AG10803 (cell line): ENCODE measurements at places on chromosomes 6 and 20.

GRCh38 chr6:130834482-130835251, 7.5 kb downstream of the SMLR1 start:
- no peak for DNase-seq

GRCh38 chr6:156776470-156776839, 723 bp upstream of the ARID1B start:
- no peak for DNase-seq

DNA sequence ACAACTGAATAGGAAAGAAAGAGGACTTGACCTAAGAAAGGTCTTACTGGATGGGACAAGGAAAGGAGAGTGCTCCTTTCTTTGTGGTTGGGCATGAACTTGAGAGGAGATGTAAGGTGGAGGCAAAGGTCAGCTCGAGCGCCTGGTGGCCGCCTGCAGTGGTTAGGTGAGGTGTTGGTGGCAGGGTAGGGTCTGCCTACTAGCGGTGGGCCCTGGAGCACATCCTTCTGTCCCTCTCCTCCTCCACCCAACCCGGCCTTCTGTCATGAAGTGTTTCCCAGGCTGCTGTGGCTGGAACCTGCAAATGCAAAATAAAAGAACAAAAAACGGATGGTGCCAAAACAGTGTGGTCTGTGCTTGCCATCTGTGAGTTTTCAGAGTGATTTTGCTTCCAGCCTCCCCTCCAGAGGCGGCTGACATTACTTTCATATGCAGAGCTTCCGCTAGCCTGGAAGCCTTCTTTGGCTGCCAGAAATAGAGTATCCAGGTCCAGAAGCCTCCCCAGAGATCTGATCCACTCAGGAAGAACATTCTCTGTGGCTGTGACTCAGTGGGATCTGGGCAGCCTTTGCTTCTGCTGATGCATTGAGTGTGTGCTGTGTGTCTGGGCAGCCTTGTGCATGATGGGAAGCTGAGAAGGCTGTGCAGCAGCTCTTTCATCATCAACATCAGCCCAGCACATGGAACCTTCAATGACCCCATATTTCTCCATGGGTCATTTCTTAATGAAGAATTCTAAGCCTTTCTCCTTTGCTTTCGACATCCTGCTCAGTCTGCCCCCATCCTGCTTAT, 79.8 kb upstream of the FAM184A start:
- peak; percentile 97 for DNase-seq

- no peak for DNase-seq
Observed at GRCh38 chr20:23455639-23456038, 3.0 kb upstream of the CST11 start.

DNA sequence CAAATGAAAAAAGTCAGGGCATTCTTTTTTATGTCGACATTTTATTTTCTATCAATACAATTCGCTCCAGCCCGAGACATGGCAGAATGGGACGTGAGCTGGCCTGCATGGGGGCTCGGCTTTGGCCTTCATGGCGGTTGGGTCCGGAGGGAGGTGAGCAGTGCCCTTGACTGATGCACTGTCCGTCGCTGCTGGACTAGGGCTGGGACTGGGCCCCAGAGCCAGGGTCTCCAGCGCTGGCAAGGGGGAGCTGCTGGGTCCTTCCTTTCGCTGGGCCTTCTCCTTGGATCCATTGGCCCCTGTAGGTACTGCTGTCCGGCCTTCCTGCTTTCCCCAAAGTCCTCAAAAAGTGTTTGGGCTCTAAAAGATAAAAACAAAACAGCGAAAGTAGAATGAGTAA, 124.6 kb downstream of the EDN3 start:
- DNase-seq, result no peak

DNA sequence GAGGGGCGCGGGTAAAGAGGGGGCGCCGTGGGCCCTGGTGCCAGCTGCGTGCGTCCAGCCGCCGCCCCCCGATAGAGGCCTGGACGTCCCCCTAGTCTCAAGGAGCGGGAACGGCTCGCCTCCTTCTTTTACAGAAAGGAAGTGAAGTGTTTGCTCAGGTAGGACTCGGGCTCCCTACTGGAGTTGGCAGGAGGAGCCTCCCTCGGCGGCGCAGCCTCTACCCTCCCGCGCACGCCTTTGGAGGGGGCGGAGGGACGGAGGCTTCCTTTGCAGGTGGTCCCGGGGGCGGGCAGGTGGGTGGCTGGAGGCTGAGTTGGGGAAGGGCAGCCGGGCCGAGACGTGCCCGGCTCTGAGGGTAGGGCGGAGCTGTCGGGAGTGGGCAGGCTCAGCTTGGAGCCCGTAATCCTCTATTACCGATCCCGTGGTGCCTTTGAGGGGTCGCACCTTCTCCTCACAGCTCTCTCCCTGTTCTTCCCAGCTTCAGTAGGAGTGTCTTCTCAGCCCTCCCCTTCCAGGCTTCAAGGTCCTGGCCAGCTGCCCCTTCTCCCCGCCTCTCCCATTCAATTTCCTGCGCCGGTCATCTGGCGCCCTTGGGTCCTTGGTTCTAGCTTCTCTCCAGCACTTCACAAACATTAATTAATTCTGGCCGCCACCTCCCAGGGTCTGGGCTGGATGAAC, 728 bp downstream of the ITPR3 start:
- DNase-seq, result peak; percentile 39

GRCh38 chr6:149354009-149354408, 36.5 kb downstream of the TAB2 start:
- no peak for DNase-seq

DNA sequence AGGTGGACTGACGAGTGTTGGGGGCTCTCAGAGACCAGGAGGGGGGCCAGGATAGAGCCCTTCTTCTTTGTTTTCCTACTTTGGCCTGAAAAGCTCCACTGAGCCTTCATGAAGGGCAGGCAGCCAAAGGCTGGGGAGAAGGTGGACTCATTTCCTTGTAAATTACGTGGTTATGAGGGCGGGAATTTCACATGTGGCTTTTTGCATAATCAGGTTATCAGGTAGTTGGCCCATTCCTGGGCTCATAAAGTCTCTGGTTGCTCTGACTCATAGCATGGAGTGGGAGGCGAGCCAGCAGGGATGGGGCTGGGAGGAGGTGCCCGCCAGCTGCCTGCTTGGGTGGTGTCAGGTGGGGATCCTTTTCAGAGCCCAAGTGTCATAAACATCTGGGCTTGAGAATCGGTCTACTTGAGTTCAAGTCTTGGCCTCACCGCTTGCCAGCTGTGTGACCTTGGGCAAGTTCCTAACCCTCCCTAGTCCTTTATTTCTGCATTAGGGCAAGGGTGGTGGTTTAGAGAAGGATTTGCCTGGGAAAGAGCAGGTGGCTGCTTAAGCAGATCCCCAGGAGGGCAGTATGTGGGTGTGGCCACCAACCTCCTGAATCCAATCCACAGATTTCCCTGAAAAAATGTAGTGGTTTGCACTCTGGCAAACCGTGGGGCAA, 26.5 kb upstream of the RNF24 start:
- DNase-seq, result peak; percentile 86

- peak; percentile 80 for DNase-seq
Observed at GRCh38 chr6:109308018-109308492, 74.2 kb downstream of the CD164 start.

DNA sequence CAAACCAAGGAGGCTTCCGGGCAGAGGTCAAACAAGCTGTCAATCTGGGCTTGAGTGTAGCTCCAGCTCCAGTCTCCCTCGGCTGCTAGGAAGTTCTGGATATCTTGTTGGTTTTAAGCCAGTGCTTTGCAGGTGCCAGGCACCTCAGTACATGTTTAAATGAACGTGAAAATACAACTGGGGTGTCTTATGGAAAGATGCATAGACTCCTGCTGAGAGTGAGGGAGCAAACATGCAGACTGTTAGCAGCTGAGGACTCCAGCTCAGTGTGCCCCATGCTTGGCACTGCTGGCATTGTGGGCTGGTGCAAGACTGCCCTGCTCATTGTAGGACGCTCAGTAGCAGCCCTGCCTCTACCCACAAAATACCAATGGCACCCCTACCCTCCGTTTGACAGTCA, 28.5 kb downstream of the ERMARD start:
- no peak for DNase-seq

DNA sequence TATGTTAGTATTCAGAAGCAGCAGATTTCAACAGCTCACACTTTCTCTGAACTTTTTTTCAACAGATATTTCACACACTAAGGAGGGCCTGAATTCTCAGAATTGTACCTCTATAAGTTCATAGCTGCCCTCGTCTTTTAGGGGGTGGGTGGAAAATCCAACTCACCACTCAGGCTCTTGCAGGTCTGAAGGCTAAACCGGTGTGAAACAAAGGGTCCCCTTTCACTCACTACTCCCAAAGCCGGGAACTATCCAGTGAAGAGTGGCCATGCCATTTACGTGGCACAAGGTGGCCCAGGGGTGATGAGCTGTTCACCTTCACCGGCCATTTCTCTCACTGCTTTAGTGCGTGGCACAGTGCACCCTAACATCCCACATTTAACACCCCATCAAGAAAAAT, 24.2 kb downstream of the TBC1D7 start:
- DNase-seq, result no peak

DNA sequence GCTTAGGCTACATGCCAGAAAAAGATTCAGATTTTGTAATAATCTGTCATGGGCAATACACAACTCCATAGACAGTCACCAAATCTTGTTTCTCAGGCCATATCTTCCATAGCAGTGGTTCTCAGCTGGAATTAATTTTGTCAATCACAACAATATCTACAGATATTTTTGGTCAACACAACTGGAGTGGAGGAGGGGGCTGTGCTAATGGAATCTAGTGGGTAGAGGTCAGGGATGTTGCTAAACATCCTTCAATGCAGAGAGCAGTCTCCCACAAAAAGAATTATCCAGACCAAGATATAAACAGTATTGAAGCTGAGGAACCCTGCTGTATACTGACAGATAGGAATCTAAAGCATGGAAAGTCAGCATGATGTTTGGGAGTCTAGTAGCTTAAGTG, 174.6 kb downstream of the UBE3D start:
- peak; percentile 63 for DNase-seq

- DNase-seq, result no peak
Observed at GRCh38 chr6:24092407-24092806, 33.6 kb upstream of the NRSN1 start.

- no peak for DNase-seq
Observed at GRCh38 chr20:59141818-59142581, 21.6 kb upstream of the ZNF831 start.

- DNase-seq, result no peak
Observed at GRCh38 chr20:45768479-45768878, 23.2 kb downstream of the WFDC3 start.

DNA sequence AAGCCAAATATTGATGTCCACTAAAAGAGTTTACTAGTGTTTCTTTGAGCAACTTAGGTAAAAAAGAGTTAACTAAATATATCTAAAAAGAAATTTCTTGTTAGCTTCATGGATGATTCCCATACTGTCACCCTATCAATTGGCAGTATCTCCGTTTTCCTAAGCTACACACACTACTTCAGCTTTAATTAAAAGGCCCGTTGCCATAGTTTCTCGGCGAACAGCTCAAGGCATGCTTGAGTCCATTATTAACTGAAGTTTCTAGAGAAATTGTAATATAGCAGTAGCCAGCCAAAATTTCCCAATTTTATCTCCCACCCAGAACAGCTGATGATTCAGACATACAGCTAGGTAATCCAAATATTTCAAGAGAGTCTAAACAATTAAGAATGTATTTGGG, 20.0 kb upstream of the BEND6 start:
- DNase-seq, result no peak

DNA sequence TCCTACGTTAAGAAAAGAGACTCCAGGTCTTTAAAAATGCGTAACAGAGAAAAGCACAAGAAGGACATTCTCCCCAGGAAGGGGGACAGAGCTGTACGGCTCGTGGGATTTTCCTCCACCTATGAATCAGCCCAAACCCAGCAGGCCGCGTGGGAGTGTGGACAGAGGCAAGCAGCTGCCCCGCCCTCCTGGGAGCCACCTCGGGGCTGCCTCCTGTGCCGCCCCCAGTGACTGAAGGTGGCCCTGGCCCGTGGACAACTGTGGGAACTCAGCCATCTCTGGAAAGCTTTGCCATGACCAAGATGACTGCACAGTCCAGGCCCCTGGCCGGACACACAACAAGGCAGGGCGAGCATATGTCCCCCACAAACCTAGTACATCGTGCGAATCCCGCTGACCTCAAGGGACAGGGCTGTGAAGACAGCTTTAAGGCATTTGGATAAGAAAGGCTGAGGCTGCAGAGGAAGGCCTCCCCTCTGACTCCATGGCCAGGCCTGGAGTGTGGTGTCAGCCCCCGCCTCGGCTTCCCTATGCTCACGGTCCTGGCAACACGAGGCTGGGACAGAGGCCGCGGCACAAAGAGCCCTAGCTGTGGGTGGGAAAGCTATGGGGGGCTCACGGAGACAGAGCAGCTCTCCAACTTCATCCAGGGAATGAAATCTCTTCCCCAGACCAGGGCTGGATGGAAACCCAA, 26.9 kb downstream of the PXDC1 start:
- DNase-seq, result peak; percentile 32

- no peak for DNase-seq
Observed at GRCh38 chr6:87762116-87762515, 60.1 kb upstream of the AKIRIN2 start.

- no peak for DNase-seq
Observed at GRCh38 chr6:101582792-101583191, 189.3 kb downstream of the GRIK2 start.

GRCh38 chr20:62297449-62298227, 5.2 kb upstream of the ADRM1 start:
- no peak for DNase-seq

- no peak for DNase-seq
Observed at GRCh38 chr20:10511170-10511508, 76.0 kb downstream of the SLX4IP start.

DNA sequence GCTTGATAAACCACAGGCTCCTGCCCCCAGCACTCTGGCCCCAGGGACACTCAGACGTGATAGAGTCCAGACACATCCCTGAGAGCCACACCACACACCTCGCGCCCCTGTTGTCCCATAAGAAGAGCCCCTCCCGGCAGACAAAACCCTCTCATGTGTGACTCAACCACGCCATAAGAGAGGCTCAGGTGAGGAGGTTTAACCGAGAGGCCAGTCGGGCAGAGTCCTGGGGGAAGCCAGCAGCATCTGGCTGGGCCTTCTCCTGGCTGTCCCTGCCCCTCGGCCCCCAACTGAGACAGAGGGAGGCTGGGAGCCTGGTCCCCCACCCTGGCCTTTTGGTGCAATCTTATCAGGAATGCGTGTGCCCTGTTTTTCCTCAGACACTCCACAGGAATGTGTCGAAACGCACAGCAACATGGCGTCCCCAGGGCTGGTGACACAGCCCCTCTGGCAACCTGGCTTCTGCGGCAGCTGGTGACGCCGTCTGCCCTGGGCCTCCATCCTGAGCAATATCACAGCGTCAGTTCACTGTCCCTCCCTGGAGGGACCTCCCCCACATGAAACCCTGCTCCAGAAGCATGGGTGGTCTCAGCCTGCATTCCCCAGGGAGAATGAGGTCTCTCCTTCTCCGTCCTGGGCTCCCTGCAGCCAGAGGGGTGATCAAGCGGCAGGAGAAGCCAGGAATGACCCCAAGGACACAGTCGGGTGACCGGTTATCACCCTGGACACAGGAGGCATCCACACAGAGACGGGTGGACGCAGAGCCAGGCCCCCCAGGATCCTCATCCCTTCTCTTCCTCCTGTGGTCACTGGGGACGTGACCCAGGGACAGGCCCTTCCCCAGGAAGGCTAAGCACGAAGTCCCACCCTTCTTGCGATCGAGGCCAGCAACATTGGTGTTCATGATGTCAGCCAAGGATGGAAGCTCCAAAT, 156.6 kb upstream of the AFDN start:
- DNase-seq, result no peak

GRCh38 chr6:44338228-44339122, 4.0 kb upstream of the SPATS1 start:
- peak; percentile 53 for DNase-seq
